ENCODE measurements at places on chromosomes 11 and 22.

GRCh38 chr11:45278714-45279113 is 7.4 kb downstream of the SYT13 start:
- DNase-seq: no peak

GRCh38 chr11:86574493-86575207 is 97.8 kb downstream of the ME3 start:
- no peak for DNase-seq

GRCh38 chr22:48981371-48982061 is 846.2 kb downstream of the BRD1 start:
- DNase-seq: no peak

- DNase-seq: no peak
Measured at GRCh38 chr11:19846654-19847305, 134.1 kb downstream of the NAV2 start.

- DNase-seq: peak; percentile 87
Measured at GRCh38 chr22:47129902-47130635, 367.6 kb downstream of the TBC1D22A start.

- DNase-seq: no peak
Measured at GRCh38 chr22:42296883-42297282, 26.4 kb upstream of the TCF20 start.

- no peak for DNase-seq
Measured at GRCh38 chr11:111123463-111124398, 121.8 kb upstream of the POU2AF2 start.

- no peak for DNase-seq
Measured at GRCh38 chr22:46813816-46814597, 51.6 kb downstream of the TBC1D22A start.

- peak; percentile 75 for DNase-seq
Measured at GRCh38 chr11:65558930-65559509, 861 bp upstream of the LTBP3 start.

DNA sequence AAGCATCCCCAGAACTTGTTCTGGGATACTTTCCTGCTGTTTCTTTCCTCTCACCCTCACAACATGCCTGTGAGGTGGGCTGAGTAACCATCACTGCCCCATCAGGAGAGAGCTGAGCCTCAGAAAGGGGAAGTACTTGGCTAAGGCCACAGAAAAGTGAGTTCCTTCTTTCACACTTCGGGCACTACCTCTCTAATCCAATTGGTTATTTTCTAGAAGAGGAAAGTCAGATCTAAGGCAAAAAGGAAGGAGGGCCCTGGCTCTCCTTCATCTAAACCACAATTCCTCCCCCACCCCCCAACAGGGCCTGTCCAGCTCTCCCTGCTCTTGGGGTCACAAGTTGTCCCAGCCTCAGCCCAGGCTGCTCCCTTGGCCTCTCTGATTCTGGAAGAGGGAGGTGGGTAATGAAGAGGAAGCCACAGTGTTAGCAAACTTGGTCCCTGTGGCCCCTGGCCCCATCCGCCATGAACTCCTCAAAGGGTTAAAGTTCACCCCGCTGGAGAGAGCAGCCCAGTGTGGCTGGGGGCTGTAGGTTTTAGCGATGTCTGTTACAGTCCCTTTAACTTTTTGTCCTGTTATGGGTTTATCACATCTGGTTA is 34.0 kb downstream of the SLC22A12 start:
- DNase-seq: no peak

DNA sequence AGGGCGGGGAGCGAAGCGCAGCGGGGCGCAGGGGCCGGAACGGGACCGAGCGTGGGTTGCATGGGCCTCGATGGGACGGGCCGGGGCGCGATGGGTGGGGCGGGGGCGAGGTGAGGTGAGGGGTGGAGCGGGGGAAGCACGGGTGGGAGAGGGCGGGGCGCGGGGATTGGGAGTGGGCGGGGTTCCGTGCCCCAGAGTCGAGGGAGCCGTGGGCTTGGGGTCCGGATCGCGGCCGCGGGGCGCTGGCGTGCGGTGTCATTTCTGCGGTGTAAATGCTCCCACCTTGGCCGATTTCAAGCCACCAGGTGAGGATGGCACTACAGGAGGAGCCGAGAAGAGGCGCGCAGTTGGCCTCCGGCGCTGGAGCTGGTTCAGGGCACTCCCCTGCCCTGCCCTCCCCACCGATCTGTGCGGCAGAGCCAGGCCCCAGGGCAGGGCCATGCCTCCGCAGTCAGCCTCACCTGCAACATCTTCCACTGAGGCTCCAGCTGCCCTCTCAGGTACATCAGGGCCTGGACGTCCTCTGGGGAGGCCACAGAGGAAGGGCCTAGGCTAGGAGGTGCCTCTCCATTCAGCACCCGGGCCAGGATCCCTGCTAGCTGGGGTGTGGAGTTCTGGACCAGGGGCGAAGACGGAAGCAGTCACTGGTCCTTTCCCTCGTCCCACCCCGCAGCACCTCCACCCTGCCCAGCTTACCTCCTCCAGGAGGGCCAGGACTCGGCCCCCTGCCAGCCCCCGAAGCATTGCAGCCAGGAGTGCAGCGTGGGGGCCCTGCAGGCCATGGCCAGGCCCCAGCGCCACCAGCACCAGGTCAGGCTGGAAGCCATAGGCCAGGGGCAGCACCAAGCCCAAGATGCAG is 620 bp upstream of the TUBGCP6 start:
- peak; percentile 55 for DNase-seq

DNA sequence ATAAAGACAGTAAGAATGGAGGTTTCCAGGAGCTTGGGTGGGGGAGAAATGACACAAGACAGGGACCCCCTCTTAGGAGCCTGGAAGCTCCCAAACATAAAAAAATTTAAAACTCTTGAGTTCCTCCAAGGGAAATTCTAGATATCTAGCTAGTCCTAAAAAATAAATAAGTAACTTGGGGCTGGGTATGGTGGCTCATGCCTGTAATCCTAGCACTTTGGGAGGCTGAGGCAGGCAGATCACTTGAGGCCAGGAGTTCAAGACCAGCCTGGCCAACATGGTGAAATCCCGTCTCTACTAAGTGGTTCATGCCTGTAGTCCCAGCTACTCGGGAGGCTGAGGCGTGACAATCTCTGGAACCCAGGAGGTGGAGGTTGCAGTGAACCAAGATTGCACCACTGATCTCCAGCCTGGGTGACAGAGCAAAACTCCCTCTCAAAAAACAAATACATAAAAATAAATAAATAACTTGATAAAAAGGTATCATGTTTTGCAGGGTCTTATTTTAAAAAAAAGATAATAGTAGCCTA is 20.0 kb upstream of the TOP3B start:
- DNase-seq: no peak

- no peak for DNase-seq
Measured at GRCh38 chr11:12480401-12480800, 103.0 kb downstream of the PARVA start.

- DNase-seq: no peak
Measured at GRCh38 chr22:41913842-41914534, 886 bp downstream of the SHISA8 start.

- peak; percentile 79 for DNase-seq
Measured at GRCh38 chr11:1401656-1402221, 12.0 kb downstream of the BRSK2 start.

- DNase-seq: no peak
Measured at GRCh38 chr22:29992341-29993275, 87.7 kb upstream of the HORMAD2 start.

- no peak for DNase-seq
Measured at GRCh38 chr11:45894555-45895247, 9.2 kb downstream of the MAPK8IP1 start.

- DNase-seq: no peak
Measured at GRCh38 chr11:11626128-11626527, 4.3 kb upstream of the GALNT18 start.

GRCh38 chr11:117770061-117770460 is 27.0 kb downstream of the DSCAML1 start:
- no peak for DNase-seq

DNA sequence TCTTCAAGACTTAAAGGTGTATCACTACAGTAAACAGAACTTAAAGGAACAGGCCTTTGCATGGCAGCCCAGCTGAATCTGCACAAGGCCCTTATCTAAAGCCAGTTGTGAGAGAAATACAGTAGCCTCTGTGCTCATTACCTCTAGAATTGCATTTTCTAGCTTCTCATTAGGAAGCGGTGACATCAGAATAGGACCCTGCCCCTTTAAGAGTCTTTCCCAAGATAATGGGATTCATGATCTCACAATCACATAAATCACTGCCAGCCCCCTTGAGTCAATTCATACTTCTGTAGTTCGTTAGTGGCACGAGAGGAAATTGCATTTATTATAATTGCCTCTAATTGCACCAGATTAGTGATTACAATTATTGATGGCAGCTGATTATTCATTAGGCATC is 170.3 kb downstream of the NTM start:
- no peak for DNase-seq

DNA sequence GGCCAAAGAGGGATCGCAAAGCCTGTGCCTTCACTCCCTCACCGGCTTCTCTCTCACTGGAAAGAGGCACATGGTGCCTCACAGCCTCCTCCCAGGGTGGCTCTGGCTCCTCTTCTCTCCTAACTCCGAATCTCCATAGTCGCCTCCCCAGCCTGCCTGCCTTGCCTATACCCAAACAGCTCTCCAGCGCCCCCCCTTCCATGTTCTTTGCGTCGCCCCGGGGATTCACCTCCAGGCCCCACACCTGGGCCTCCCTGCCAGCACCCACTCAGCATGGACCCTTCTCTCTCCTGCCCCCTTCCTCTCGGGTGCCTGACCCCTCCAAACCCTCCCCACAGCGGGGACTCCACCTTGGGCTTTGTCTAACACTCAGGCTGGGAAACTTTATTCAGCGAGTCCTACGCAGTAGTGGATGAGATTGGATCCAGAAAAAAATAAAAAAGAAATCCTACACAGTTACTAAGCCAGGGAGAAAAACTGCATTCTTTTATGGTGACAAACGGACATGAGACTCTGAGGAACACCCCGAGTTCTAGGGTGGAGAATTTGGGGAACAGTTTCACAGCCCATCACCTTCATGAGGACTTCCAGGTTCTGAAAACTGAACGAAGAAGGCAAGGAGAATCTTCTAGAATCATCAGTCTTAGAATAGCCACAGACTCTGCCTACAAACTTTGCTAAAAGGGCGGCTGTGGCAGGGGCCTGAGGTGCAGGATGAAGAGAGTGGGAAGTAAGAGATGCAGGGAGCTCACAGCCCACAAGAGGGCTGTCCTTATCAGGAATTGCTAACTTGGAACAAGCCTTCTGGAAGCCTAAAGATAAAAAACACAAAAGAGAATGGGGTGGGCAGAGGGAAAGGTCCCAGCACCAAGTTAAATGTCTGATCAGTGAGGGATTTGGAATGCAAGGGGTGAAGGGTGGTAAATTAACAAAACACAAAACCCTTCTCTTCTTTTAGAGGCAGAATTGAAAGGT is 5.3 kb downstream of the PPM1F start:
- no peak for DNase-seq

- no peak for DNase-seq
Measured at GRCh38 chr11:134752964-134753770, 341.1 kb upstream of the B3GAT1 start.

- DNase-seq: no peak
Measured at GRCh38 chr11:2406451-2406850, 5.9 kb downstream of the TSSC4 start.

- DNase-seq: no peak
Measured at GRCh38 chr11:124880290-124880611, 15.0 kb downstream of the ROBO3 start.

DNA sequence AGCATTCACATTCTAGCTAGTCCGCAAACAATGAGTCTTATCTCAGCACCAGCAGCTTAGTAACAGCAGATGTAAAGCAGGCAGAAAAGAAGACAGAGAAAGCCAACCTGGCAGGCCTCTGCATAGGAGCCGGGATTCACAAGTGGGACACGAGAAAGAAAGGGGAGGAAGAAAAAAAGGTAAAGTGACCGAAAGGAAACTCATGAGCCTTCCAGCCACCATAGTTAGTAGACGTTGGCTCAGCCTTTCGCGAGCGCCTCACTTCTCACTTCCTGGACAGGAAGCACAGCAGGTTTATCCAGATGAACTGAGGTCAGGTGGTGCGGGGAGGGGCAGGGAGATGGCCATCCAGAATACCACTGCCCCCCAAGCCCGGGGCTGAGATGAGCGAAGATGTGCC is 19.7 kb upstream of the KAT5 start:
- DNase-seq: peak; percentile 60

All from mucosa of descending colon (tissue), 3 donors.